ENCODE measurements at places on chromosomes 2 and 18. TPM values are rescaled to one million over a fixed set of nuclear protein-coding genes. Genes with fewer than 3 reads are reported as not detected.

The SEH1L gene
- total RNA-seq: 26.2 TPM

The CROCC2 gene
- not detected for total RNA-seq

The HOXD8 gene
- total RNA-seq: 27.4 TPM

The SERPINB11 gene
- not detected for total RNA-seq

The CNGA3 gene
- total RNA-seq: not detected

The LAMA1 gene
- 0.20 TPM for total RNA-seq

The C2orf78 gene
- not detected for total RNA-seq

The CCDC74B gene
- total RNA-seq: 0.79 TPM

The C18orf54 gene
- total RNA-seq: 5.2 TPM

The KIF5C gene
- under 0.01 TPM for total RNA-seq

Data from lung microvascular endothelial cell (primary cell).